ENCODE measurements at places on chromosomes 4 and X. TPM values are rescaled to one million over a fixed set of nuclear protein-coding genes. Genes with fewer than 3 reads are reported as not detected.

The ITGB1BP2 gene
- 0.64 TPM for total RNA-seq

The SHOX gene
- total RNA-seq = not detected

The ZNF182 gene
- total RNA-seq = 1.8 TPM

The TLR6 gene
- total RNA-seq = 0.13 TPM

The CCDC158 gene
- total RNA-seq = not detected

The MYL5 gene
- 11.2 TPM for total RNA-seq

The UGT2B7 gene
- not detected for total RNA-seq
